ENCODE measurements at places on chromosomes 5 and 9.

- no peak overlapping the region for H3K27ac ChIP-seq
- H3K4me1 ChIP-seq, result no peaks in the 10 kb centered on the region
- peaks cover 2% of the 10 kb centered on the region for H3K36me3 ChIP-seq
- H3K4me3 ChIP-seq, result no peak overlapping the region
Measured at GRCh38 chr5:21689587-21689986, 1163.6 kb downstream of the CDH12 start.

DNA sequence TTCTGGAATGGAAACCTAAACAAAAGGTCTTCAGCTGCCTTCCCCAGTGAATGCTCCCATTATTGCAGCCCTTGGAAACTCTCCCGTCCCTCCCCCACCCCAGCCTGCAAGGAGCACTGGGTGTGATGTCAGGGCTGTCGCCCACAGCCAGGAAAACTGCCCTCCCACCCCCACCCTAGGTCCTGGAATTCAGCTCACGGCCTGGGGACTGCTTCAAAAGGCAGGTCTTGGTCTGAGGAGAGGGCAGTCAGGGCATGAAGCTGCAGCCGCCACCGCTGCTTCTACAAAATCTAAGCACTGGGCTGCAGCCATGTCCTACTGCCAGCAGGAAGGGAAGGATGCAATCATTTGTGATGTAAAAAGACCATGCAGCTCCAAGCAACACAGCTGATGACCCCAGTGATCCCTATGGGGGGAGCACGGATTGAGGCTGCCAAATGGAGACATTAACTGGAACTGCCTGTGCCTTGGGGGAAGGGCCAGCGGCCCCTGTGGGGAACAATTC lies 11.4 kb downstream of the GRHPR start:
- H3K36me3 ChIP-seq, result peaks cover 16% of the 10 kb centered on the region
- no peak overlapping the region for H3K4me3 ChIP-seq
- H3K27me3 ChIP-seq, result no peaks in the 10 kb centered on the region
- peaks cover 5% of the 10 kb centered on the region for H3K4me1 ChIP-seq
- no peak overlapping the region for H3K27ac ChIP-seq
- no peak for DNase-seq

DNA sequence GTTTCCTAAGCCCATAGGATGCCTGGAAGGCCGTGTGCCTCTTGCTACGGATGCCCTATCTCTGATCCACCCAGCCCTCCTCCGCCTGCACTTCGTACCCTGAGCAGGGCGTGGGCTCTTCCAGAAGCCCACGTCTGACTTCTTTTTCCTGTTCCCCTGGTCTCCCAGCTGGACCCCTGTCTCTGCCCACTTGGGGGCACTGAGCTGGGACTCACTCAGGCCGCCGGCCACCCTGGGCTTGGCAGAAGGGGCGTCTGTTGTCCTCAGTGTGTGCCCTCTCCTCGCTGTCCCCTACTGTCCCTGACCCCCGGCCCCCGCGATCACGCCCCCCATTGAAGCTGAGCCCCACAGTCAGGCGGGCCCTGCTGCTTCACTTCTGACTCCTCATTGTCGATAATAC lies 22.0 kb upstream of the RXRA start:
- no peak for DNase-seq
- peaks cover 2% of the 10 kb centered on the region for H3K36me3 ChIP-seq
- peaks cover 16% of the 10 kb centered on the region for H3K4me1 ChIP-seq
- peak overlapping the region; percentile 50 for H3K27ac ChIP-seq
- H3K27me3 ChIP-seq, result no peaks in the 10 kb centered on the region

DNA sequence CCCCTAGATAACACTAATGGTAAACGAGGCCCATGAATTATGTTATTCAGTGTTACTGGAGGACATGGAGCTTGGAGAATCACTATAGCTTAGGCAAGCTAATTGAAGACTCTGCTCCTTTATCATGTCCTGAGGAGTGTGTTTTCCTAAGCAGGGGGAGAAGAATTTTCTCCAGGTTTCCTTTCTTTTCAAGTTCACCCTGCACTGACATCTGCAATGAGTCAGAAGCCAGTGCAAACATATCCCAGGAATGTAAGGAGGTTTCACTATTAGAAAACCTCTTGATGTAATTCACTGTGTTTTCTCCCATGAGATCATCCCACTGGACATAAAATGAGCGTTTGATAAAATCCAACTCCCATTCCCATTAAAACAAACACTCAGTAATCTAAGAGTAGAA lies 75.6 kb downstream of the DMRT2 start:
- H3K4me1 ChIP-seq, result no peaks in the 10 kb centered on the region
- no peak for DNase-seq
- H3K4me3 ChIP-seq, result no peak overlapping the region
- H3K36me3 ChIP-seq, result no peaks in the 10 kb centered on the region

- H3K27ac ChIP-seq, result no peak overlapping the region
- H3K36me3 ChIP-seq, result no peaks in the 10 kb centered on the region
- DNase-seq, result no peak
- no peaks in the 10 kb centered on the region for H3K27me3 ChIP-seq
- H3K4me1 ChIP-seq, result no peaks in the 10 kb centered on the region
- no peak overlapping the region for H3K4me3 ChIP-seq
Measured at GRCh38 chr5:153402550-153402949, 87.9 kb upstream of the GRIA1 start.

- H3K4me1 ChIP-seq, result no peaks in the 10 kb centered on the region
- H3K4me3 ChIP-seq, result no peak overlapping the region
- no peak overlapping the region for H3K27ac ChIP-seq
- DNase-seq, result no peak
- peaks cover 1% of the 10 kb centered on the region for H3K36me3 ChIP-seq
- no peaks in the 10 kb centered on the region for H3K27me3 ChIP-seq
Measured at GRCh38 chr9:5593904-5594303, 35.0 kb upstream of the RIC1 start.

DNA sequence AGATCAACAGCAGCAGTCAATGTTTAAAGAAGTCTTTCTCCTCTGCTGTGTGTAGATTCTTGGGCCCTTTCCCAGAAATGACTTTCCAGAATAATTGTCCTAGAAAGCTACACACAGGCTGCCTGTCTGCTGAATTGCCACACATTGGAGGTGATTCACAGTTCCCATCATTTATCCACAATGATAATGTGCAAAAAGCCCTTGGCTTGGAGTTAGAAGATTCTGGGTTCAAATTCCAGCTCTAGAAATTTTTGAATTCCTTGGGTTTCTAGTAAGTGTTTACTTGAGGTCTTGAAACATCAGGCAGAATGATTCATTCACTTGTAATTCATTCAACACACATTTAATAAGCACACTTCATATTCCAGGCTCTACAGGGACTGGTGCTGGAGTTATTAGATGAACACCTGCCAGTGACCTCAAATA lies 28.6 kb upstream of the EPB41L4B start:
- H3K4me3 ChIP-seq, result no peak overlapping the region
- no peak overlapping the region for H3K27ac ChIP-seq
- DNase-seq, result no peak
- H3K27me3 ChIP-seq, result no peaks in the 10 kb centered on the region
- no peaks in the 10 kb centered on the region for H3K4me1 ChIP-seq

- H3K36me3 ChIP-seq, result no peaks in the 10 kb centered on the region
- H3K27me3 ChIP-seq, result peaks cover 28% of the 10 kb centered on the region
- DNase-seq, result no peak
- H3K27ac ChIP-seq, result no peak overlapping the region
- H3K4me3 ChIP-seq, result no peak overlapping the region
Measured at GRCh38 chr9:38333047-38333446, 59.5 kb upstream of the ALDH1B1 start.

DNA sequence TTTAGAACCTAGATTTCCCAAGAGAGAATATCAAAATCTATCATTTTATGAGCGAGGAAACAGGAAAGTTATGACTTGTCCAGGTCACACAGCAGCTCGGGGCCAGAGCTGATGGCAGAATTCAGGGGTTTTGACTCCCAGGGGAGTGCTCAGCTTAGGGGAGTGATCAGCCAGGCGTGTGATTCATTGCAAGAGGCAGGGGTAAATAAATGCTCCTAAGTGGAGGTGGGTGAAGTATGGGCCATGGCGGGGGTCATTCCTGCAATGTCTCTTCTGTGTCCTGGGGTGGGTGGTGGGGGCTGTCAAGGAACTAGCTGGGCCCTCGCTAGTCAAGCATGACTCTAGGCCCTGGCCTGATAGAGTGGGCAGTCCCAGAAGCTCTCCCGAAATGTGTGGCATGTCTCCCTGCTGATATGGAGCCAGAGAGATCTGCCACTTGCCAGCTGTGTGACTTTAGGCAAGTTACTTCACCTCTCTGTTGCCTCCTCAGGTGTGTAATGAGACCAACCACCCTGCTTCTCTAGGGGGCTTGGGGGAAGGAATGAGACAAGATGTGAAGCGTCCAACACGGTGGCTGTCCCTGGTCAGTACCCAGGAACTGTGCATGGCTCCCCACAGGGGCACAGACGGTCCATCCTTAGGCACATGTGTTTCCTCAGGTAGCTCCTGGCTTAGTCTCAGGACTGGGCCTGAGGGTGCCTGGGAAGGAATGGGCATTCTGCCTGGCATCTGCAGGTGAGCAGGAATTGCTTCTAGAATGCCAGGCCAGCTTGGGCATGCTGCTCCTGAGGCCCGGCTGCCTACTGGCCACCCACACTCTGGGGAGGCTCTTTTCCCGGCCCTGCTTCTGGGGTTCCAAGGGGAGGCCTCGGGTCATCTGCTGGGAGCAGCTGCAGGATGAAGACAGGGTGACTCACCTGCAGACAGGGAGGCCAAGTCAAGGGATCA lies 36.5 kb upstream of the SH3PXD2B start:
- no peak overlapping the region for H3K4me3 ChIP-seq

DNA sequence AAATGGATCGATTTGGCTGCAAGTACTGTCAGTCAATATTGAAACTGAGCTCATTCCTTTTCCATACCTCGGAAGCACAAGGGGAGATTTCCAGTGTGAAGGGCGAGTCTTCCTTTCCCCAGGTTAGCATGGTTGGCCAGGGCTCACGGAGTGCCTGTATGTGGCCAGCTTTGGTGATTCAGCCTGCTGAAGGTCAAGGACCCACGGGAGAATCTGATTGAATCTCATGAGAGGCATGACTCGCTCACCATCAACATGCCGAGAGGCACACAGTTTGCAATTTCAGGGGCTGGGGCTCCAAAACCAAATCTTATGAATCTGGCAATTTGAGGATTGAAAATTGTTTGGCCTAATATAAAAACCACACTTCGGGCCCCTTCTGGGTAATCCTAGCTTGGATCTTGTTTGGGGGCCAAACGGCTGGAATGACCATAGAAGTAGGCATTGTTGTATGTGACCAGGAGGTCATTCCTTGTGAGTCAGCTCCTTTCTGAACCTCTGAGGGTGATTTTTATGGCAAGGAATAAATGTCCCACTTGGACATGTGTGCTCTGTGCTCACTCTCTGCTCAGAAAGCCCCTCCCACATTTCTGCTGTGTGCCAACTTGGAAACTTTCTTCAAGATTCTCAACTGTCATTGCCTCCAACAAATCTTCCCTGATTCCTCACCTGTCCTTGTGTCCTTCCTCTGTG lies 69.8 kb downstream of the DOCK2 start:
- H3K27me3 ChIP-seq, result no peaks in the 10 kb centered on the region
- no peak overlapping the region for H3K4me3 ChIP-seq
- no peak for DNase-seq
- peaks cover 65% of the 10 kb centered on the region for H3K36me3 ChIP-seq
- no peak overlapping the region for H3K27ac ChIP-seq

DNA sequence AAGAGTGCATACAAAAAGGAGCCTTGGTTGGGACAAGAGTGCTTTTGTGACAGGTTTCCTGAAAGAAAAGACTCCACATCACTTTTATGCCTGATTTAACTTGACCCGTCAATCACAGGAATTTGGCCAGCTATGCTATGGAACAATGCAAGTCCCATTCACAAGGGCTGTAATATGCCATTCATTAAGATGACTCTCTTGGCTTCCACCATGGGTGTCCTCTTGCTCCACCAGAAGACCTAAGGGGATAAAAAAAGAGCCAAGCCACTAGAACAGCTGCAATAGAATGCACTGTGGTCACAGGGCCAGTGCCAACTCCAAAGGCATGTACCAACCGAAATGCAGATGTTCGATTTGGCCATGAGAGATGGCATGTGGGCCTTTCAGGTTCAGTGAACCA lies 480.1 kb upstream of the MPDZ start:
- H3K36me3 ChIP-seq, result no peaks in the 10 kb centered on the region
- no peak overlapping the region for H3K27ac ChIP-seq
- no peaks in the 10 kb centered on the region for H3K4me1 ChIP-seq

- no peak overlapping the region for H3K27ac ChIP-seq
- H3K36me3 ChIP-seq, result no peaks in the 10 kb centered on the region
- DNase-seq, result no peak
- H3K27me3 ChIP-seq, result peaks cover 17% of the 10 kb centered on the region
- H3K4me3 ChIP-seq, result no peak overlapping the region
Measured at GRCh38 chr5:69502367-69502766, 9.8 kb downstream of the OCLN start.

- no peak overlapping the region for H3K4me3 ChIP-seq
- H3K27me3 ChIP-seq, result no peaks in the 10 kb centered on the region
- H3K4me1 ChIP-seq, result peaks cover 15% of the 10 kb centered on the region
Measured at GRCh38 chr9:3337515-3338225, 188.1 kb downstream of the RFX3 start.

DNA sequence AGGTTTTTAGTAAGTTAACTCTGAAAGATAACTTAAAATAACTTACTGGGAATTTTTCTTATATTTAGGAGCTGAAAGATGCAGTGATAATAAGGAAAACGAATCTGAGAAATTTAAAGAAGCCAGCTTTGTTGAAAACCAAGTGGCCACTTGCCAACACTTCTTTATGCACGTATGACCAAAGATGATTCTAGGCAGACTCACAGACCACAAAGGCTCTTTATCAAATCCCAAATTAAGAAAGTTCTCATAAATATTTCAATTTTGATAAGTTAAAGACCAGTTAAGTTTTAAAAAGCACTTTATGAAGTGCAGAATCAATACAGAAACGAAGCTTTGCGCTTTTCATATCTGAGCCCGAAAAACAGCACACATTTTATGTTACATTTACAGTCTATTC lies 1.5 kb downstream of the AFF4 start:
- H3K27me3 ChIP-seq, result no peaks in the 10 kb centered on the region
- H3K27ac ChIP-seq, result peak overlapping the region; percentile 95
- H3K36me3 ChIP-seq, result peaks cover 24% of the 10 kb centered on the region
- DNase-seq, result no peak

- no peak for DNase-seq
- H3K27me3 ChIP-seq, result no peaks in the 10 kb centered on the region
- no peak overlapping the region for H3K4me3 ChIP-seq
Measured at GRCh38 chr5:138077064-138077696, 6.7 kb upstream of the WNT8A start.

- no peaks in the 10 kb centered on the region for H3K36me3 ChIP-seq
- peaks cover 57% of the 10 kb centered on the region for H3K27me3 ChIP-seq
- H3K4me3 ChIP-seq, result no peak overlapping the region
Measured at GRCh38 chr9:133584559-133585476, 24.4 kb downstream of the FAM163B start.

- DNase-seq, result no peak
- peak overlapping the region; percentile 74 for H3K4me3 ChIP-seq
- H3K36me3 ChIP-seq, result peaks cover 11% of the 10 kb centered on the region
Measured at GRCh38 chr5:142976861-142977260, 206.7 kb downstream of the ARHGAP26 start.

DNA sequence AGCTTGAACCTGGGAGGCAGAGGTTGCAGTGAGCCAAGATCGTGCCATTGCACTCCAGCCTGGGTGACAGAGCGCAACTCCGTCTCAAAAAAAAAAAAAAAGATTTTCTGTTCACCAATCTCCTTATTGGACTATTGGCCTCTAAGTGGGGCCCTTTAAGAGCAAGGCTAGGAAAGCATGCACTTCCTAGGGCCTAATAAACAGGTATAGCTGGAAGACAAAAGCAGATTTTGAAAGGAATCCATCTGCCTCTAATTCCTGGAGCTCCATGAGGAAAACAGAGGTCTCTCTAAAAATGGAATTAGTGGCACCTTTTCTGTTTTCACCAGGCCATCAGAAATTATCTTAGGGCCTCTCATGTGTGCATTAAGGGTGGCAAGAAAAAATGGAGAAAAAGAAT lies 70.0 kb downstream of the RGMB start:
- H3K4me1 ChIP-seq, result no peaks in the 10 kb centered on the region
- H3K27me3 ChIP-seq, result no peaks in the 10 kb centered on the region
- no peak for DNase-seq
- H3K36me3 ChIP-seq, result no peaks in the 10 kb centered on the region
